AG20443 (cell line): ENCODE measurements at places on chromosomes 3 and 15.
A peak's percentile ranks its signal among the peaks of the same experiment; 100 is the strongest.

- no peak for DNase-seq
Observed at GRCh38 chr3:61448378-61448777, 113.0 kb upstream of the PTPRG start.

- no peak for DNase-seq
Observed at GRCh38 chr3:58340594-58341244, 8.0 kb downstream of the PXK start.

GRCh38 chr3:197833930-197834715 lies 43.1 kb downstream of the LRCH3 start:
- no peak for DNase-seq

DNA sequence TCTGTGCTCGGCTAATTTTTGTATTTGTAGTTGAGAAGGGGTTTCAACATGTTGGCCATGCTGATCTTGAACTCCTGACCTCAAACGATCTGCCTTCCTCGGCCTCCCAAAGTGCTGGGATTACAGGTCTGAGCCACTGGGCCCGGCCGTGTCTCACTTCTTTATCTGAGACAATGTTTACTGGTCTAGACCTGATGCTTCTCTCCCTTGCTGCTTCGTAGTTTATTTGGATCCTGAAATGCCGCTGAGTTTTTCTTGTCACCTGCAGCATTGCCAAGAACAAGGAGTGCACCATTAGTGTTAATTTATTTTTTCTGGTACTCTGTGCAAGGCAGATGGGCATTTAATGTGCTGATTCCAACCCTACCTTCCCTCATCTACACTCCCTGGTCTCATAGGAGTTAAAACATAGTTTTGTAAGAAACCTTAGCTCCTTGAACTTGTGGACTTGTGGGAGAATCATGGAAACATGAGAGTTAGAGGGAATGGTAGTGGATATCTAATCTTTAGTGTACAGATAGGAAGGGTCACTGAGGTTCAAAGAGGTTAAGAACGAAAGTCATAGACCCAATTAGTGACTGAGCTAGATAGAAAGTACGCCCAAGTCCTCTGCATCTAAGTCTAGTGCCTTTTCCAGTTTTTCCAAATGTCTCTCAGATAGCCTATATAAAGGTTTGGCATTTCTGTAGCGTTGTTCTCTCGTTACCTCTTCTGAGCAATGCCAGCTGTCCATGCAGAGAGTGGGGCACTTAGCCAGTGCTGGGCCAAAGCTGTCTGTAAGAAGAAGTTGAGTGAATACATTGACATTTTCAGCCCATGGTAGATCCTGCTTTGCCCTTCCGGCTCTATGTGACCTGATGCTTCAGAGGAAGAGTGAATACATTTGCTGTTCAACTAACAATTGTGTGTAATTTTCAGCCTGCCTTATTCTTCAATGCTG lies 244.1 kb downstream of the LPP start:
- DNase-seq, result no peak

GRCh38 chr3:34150992-34151391 lies 352.6 kb downstream of the PDCD6IP start:
- no peak for DNase-seq

- peak; percentile 41 for DNase-seq
Observed at GRCh38 chr15:69926006-69926405, 171.7 kb downstream of the TLE3 start.

GRCh38 chr15:31236184-31237042 lies 90.2 kb upstream of the KLF13 start:
- DNase-seq, result peak; percentile 91

- DNase-seq, result peak; percentile 76
Observed at GRCh38 chr15:89136818-89137772, 48.8 kb downstream of the ABHD2 start.

DNA sequence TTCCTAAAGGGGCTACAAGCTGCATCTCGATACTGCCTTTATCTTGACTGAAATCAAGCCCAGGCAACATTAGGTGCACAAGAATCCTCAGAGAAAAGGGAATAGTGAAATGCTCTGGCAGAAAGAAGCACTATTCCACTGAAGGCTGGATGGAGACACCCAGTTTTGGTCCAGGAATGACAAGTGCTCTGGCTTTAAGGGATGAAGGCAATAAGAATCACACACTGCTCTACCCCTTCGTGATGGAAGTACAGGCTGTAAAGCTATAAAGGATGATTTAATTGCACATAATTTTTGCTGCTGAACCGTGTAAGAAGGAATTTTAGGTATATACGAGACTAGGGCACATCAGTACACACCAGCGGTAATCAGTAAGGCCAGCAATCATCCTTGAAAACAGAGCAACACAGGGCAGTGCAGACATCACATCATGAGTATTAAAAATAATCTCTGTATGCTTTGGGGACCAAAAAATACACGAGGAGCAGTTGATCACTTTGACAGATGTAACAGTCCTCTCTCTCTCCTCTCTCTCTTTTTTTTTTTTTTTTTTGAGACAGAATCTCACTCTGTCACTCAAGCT lies 414.6 kb upstream of the TBL1XR1 start:
- DNase-seq, result no peak

DNA sequence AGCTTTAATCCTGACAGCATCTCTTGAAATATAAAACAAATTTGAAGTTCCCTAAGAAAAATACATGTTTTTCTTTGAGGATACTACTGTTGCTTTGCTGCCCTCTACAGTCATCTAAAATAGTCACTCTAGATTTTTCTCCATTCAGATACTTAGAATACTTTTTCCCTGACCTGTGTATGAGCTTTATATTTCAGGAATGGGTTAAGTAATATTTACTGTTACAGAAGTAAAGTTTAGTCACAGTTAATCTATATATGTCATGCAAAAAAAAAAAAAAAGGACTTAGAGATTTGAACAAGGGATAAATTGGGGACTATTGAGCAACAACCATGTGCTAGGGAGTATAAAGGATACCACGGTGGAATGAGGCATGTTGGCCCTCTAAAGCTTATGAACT lies 8.8 kb downstream of the NECTIN3 start:
- DNase-seq, result peak; percentile 27

GRCh38 chr3:108114423-108115065 lies 23.7 kb upstream of the CD47 start:
- no peak for DNase-seq

DNA sequence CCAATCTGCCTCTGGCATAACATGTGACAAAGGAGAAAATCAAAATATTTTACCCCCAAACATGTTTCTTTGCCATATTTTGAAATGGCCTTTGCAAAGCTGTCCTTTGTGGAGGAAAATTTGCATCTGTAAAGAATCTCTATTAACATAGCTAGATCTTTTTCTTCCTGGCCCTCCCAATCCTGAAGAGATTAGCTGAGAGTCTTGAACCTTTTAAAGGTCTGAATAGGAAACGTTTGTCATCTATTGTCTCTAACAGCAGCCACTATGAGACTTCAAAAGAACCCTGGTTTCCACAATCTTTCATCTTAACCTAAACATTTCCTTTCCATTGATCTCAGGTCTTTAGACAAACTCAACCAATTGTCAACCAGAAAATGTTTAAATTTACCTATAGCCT lies 520.9 kb upstream of the TGFBR2 start:
- no peak for DNase-seq

GRCh38 chr3:185820973-185821758 lies 3.7 kb downstream of the IGF2BP2 start:
- peak; percentile 49 for DNase-seq

- DNase-seq, result no peak
Observed at GRCh38 chr3:115186351-115187148, 39.5 kb upstream of the ZBTB20 start.

GRCh38 chr3:43797794-43798193 lies 107.1 kb downstream of the ABHD5 start:
- no peak for DNase-seq
